ENCODE measurements at places on chromosomes 2 and 18. TPM values are rescaled to one million over a fixed set of nuclear protein-coding genes. Genes with fewer than 3 reads are reported as not detected.

Gene DHRS9
- 24.8 TPM for total RNA-seq

Gene CDK5R2
- total RNA-seq: not detected

Gene TUBA4B
- not detected for total RNA-seq

Gene NEU2
- total RNA-seq: not detected

Gene NEU4
- not detected for total RNA-seq

Gene NT5C1B
- not detected for total RNA-seq

Gene CREG2
- not detected for total RNA-seq

Gene MEIS1
- total RNA-seq: 50.8 TPM

Gene WNT6
- total RNA-seq: 0.62 TPM

Gene CAPN10
- total RNA-seq: 20.2 TPM

Gene PTH2R
- total RNA-seq: not detected

Gene RNF152
- total RNA-seq: 11.1 TPM

Gene PFN4
- total RNA-seq: not detected

Gene ZSWIM2
- not detected for total RNA-seq

Gene METAP1D
- total RNA-seq: 4.7 TPM

Gene CTNNA2
- not detected for total RNA-seq

Gene MARCHF7
- 84.4 TPM for total RNA-seq

Gene APCDD1
- total RNA-seq: 7.5 TPM

Gene CDH20
- total RNA-seq: not detected

Gene SLC38A11
- 0.75 TPM for total RNA-seq

Gene NAT8
- total RNA-seq: not detected

Gene SLC11A1
- total RNA-seq: 5.3 TPM

Gene C2orf72
- not detected for total RNA-seq

Gene RASGRP3
- total RNA-seq: 52.9 TPM

Gene TMEM37
- total RNA-seq: 13.4 TPM

Gene DPY30
- total RNA-seq: 39.3 TPM

Gene NLRC4
- total RNA-seq: 4.8 TPM

Gene CSRNP3
- total RNA-seq: 5.5 TPM

Gene IL36A
- not detected for total RNA-seq

Gene LYPD1
- total RNA-seq: 0.45 TPM

Gene SULT1C4
- total RNA-seq: 2.6 TPM

Gene LIMS3
- total RNA-seq: 3.2 TPM

Gene WDR35
- 5.0 TPM for total RNA-seq

Gene CGREF1
- total RNA-seq: 0.86 TPM

Gene POU3F3
- not detected for total RNA-seq

Gene KANSL1L
- 16.9 TPM for total RNA-seq

Gene ANKRD30BL
- not detected for total RNA-seq

Gene RIT2
- not detected for total RNA-seq

Data from heart left ventricle (tissue), 16 donors.